Purkinje cell (primary cell): ENCODE measurements at places on chromosomes 3 and 15. TPM values are rescaled to one million over a fixed set of nuclear protein-coding genes. Genes with fewer than 3 reads are reported as not detected.

Gene C3orf52
- polyA plus RNA-seq, result not detected in 2 replicates

Gene TCF12
- polyA plus RNA-seq, result 19.4 and 25.2 TPM in 2 replicates

Gene GOLGA8S
- polyA plus RNA-seq, result 0.19 and 0.53 TPM in 2 replicates

Gene GABRA5
- polyA plus RNA-seq, result 0.42 and 27.8 TPM in 2 replicates

Gene SLC35G2
- polyA plus RNA-seq, result 115 and 122 TPM in 2 replicates
